ENCODE measurements at places on chromosomes 5 and 9.

DNA sequence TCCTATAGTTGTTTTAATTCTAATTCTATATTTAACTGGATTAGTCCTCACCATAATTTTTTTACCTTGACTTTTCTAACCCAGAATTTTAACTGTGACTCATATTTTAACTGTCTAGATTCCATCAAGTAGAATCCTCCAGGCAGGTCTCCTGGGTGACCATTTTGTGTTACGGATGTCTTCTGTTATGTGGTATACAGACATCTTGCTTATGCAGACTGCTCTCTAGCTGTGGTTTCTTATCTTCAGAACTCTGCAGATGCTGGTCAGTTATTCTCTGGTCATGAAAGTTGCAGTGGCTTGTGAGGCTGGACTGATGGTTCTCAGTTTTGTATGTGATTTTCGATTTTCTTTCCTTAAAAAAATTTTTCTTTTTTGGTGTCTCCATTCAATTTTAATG, 139.4 kb downstream of the ATG10 start:
- DNase-seq: no peak

DNA sequence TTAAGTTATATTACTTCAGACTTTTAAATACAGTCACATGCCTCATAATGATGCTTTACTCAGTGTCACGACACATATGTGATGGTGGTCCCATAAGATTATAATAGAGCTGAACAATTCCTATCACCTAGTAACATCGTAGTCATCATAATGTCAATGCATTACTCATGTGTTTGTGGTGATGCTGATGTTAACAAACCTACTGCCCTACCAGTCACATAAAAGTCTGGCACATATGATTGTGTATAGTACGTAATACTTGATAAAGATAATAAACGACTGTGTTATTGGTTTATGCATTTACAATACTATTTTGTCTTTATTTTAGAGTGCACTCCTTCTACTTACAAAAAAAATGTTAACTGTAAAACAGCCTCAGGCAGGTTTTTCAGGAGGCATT, 103.7 kb downstream of the PAM start:
- no peak for DNase-seq

- no peak for DNase-seq
Measured at GRCh38 chr5:53984971-53985370, 325.4 kb downstream of the ARL15 start.

DNA sequence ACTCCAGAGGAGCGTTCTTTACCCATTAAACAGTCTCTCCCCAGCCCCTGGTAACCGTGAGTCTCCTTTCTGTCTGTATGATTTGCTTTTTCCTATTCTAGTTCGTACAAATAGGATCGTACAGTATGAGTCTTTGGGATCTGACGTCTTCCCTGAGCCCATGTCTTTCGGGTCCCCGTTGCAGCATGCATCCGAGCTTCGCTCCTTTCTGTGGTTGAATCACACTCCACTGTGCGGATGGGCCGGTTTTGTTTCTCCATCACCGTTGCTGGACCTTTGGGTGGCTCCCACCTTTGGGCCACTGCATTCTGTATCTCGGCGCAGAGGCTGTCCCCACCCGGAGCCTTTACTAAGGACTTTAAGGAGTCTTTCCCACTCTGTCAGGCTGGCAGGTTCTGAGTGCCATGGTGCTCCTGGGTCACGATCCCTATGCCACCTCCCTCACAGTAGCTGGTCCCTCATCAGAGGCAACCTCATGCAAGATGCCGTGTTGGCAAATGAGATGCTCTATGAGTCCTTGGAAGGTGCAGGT, 145.7 kb upstream of the COL5A1 start:
- DNase-seq: no peak

- no peak for DNase-seq
Measured at GRCh38 chr9:76358628-76359280, 35.5 kb downstream of the RFK start.

DNA sequence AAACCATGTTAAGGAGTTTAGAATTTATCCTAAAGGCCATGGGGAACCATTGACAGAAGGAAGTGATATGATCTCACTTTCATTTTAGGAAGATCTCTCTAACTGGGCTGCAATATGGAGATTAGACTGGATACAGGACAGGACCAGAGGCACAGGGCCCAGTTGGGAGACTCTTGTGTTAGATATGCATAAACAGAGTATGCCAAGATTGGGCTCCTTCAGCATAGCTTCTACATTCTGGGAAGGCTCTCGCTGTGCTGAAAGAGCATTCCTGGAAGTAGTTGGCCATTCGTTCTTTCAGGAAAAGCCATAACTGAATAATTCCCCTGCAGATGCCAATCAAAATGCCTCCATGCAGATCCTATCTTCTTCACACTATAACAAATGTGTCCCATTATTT, 204.5 kb downstream of the CWC27 start:
- DNase-seq: no peak

DNA sequence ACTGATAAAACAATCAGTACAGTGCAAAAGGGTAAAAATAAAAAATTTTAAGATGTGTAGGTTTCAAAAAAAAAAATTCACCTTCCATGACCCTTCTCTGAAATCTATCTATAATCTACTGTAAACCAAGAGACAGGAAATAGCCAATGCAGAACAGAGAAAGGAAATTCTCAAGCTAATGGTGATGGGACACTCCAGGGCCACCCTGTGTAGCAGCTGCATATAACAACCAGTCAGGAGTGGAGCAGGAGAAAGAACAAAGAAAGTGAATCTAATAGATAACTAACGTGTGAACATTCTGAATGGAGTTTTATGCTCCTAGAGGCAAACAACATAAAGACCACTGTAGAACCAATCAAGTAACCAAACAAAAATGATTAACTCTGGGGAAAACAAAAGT, 16.6 kb downstream of the SPTLC1 start:
- no peak for DNase-seq

- DNase-seq: no peak
Measured at GRCh38 chr5:93724791-93725190, 16.6 kb downstream of the POU5F2 start.

GRCh38 chr9:79569814-79570447, 1.8 kb upstream of the TLE4 start:
- no peak for DNase-seq

DNA sequence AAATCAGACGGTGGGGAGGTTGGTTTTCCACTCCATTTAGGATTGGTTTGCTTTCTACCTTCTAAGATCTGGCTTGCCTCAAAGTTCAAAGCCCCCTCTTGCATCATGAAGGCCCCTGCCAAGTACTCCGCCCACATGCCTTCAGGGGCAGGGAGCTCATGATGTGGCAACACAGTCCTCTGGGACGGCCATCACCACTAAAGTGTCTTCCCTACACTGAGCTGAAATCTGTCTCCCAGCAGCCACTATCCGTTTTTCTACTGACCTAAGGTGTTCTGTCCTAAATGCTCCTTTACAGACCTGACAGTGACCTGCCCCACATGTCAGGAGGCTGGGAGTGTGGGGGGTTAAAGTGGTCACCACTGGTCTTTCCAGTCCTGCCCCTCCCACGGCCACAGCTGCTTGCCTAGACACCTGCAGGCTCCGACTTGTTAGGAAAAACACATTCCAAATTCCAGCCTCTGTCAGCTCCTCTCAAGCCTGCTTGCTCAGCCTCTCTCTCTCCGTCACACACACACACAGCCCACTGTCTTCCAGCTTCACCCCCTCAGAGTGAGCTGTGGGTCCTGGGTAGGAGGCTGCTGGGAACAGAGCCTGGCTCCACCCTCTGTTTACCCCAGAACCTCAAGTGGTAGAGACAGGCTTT, 44.9 kb downstream of the SHB start:
- no peak for DNase-seq

GRCh38 chr5:56110646-56111403, 116.1 kb upstream of the IL6ST start:
- no peak for DNase-seq

- no peak for DNase-seq
Measured at GRCh38 chr9:127755061-127756060, 20.3 kb upstream of the TOR2A start.

DNA sequence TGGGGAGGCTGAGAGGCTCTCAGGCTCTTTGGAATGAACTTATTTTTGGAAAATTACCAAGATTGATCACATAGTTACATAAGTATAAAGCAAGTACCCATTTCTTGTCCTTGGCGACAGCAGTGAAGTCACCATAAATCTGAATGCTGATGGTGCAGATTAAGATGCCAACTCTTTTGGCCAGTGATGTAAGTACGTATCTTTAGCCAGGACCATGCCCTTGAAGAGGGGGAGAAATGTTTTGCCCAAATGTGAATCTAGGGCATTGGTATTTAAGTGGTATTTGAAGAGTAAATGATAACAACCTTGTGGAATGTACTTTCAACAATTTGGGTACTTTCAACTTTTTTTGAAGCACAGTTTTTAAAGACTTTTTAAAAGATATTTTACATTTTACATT, 68.2 kb upstream of the RAD23B start:
- DNase-seq: no peak

DNA sequence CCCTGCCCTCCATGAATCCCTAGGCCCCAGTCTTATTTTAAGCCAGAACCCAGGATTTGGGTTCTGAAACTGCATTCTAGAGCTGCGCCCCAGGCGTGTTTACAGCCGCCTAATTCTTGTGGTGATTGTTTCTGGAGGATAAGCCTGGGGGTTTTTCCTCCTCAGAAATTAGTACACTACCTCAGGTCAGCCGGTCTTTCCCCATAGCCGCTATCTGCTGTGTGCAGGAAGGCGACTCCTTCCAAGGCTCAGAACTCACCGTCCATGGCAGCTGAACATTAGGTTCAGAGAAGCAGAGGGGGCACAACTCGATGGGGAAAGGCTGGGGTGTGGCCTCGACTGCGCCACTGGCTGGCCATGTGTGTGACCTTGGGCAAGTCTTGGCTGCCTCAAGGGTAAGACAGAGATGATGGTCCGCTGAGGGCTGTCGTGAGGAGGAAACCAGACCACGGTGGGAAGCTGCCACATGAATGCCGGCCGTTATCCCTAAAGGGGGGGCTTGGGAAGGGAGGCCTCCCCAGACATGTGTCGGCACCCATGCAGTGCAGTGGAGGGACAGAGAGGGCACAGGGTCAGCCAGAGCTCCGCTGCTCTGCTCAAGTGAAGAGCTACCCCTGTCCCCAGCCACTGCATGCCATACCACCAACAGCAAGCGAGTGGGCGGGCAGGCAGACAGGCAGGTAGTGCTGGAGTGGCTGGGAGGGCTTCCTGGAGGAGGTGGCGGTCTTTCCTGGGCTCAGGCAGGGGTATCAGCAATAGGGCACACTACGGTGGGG, 28.9 kb downstream of the SHB start:
- no peak for DNase-seq

GRCh38 chr9:4579001-4579400, 83.1 kb upstream of the PLPP6 start:
- no peak for DNase-seq

DNA sequence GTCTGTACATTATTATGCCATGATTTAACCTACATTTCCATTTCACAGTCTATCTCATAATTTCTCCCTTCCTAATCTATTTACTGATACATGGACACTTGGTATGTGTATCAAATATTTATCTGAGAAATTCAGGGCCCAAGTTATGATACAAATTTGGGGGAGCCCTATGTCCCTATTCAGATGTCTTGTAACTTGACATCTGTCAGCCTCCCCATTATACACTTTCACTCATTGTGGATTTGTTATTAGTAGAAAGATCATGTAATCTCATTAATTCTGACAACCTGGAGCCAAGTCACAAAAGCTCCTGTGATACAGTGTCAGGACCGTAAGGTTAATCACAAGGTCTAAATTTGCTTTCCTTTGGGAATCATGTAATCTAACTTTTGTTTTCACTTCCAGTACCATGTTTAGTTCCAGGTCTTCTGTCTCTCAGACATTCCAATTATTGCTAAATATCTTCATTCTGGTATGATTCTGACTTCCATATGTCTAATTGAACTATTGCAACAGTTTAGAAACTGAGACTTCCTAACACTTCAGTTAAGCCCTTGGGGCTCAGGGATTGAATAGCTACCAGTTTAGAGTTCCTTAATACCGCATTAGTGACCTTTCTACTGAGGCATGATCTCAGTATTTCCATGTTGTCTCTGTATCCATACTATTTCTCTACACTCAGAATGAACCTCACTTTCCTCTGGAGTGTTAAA, 182.9 kb upstream of the NUDT12 start:
- no peak for DNase-seq
